NCI-H1694 (cell line): ENCODE measurements at places on chromosomes 11 and 22.

- no peak for DNase-seq
These were observed 16.8 kb upstream of the MFRP start for GRCh38 chr11:119363081-119363850.

DNA sequence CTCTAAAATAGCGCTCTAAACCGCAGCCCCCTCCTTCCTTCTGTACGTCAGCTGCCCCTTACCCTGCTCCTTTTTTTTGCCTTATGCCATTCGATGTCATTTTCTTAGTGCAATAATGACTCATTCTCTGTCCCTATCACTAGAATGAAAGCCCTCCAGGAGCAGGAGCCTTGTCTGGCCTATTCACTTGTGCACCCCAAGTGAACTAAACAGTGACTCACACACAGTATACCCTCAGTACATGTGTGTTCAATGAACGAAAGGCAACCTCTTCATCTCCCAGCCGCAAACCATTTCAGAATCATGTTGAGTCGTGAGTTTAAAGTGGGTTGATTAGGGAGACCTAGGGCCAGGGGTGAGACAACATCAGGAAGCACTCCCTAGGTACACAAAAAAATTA lies 50.7 kb upstream of the SPATA19 start:
- no peak for DNase-seq

DNA sequence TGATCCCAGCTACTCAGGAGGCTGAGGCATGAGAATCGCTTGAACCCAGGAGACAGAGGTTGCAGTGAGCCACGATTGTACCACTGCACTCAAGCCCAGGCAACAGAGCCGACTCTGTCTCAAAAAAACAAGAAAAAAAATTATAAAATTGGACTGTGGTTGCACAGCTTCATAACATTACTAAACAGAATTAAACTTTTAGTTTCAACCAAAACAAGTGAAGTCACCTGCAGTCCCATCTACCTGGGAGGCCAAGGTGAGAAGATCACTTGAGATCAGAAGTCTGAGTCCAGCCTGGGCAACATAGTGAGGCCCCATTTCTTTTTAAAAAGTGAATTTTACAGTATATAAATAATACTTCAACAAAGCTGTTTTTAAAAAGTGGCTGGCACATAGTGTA lies 47.8 kb upstream of the CD5 start:
- no peak for DNase-seq

DNA sequence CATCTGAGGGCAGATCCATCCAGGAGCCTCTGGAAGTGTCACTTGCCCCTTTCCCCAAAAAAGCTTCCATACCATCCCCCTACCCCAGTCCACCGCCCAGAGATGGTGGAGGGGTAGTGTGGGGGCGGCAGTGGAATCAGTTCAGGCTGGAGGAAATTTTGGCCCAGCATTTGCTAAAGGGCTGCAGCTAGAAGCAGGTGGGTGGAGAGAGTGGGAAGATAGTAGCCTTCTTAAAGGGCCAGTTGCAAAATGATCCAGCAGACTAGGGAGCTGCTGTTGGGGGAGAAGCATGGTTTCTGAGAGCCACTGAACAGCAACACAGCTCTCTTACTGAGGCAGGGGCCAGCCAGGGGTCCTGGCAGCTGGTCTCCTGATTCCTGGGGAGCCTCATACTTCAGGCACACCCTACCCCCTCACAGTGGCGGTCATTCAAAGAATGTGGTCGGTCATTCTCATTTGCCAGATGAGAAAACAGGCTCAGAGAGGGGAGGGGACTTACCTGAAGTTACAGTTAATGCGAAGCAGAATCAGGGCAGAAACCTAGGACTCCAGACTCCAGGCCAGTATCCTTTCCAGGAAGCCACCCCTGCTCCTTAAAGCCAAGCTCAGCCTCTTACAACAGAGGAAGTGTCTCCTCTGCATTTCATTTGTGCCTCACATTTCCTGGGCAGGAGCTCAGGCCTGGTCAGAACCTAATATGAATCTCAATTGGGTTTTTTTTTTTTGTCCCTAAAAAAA lies 5.4 kb downstream of the SEC14L2 start:
- no peak for DNase-seq

- no peak for DNase-seq
These were observed 5.9 kb upstream of the MMP3 start for GRCh38 chr11:102849311-102849710.
